ENCODE measurements at places on chromosomes 16 and 17.

- DNase-seq, result no peak
These were observed 371.5 kb downstream of the SEC14L1 start for GRCh38 chr17:77512062-77512946.

- DNase-seq, result no peak
These were observed 215.9 kb downstream of the RPTOR start for GRCh38 chr17:80760511-80760911.

GRCh38 chr16:82761858-82762257, 135.1 kb downstream of the CDH13 start:
- DNase-seq, result no peak

DNA sequence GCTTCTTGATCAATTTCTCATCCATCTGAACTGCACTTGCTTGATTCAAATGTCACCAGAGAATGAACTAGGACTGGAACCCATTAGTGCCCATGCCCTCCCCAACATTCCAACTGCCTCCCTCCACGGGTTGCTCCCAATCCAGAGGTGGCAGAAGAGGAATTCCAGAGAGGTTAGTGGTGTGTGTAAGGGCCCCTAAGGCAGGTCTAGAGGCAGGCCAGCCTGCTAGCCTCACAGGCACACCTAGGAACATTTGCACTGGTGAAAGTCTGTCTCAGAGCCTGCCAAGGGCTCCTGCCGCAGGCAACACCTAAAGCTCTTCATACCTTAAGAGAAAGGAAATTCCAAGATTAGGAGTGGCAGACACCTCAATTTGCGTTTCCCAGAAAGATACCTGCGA, 21.2 kb upstream of the CMTM4 start:
- no peak for DNase-seq

GRCh38 chr17:68790492-68790891, 164.7 kb downstream of the ABCA8 start:
- DNase-seq, result no peak

- DNase-seq, result no peak
These were observed 53.6 kb upstream of the ZC3H18 start for GRCh38 chr16:88516601-88517061.

- DNase-seq, result peak; percentile 94
These were observed at the start of gene WSB1 for GRCh38 chr17:27293898-27294688. Gene WSB1 (plus strand): TSS chr17:27294114. CDS start chr17:27294396, 282 bp downstream.

GRCh38 chr16:53414381-53414780, 19.9 kb upstream of the RBL2 start:
- no peak for DNase-seq

GRCh38 chr17:27578718-27579085, 52.3 kb upstream of the LGALS9 start:
- no peak for DNase-seq

GRCh38 chr16:17770104-17770503, 299.3 kb upstream of the XYLT1 start:
- DNase-seq, result no peak

GRCh38 chr16:76583945-76584344, 306.7 kb downstream of the CNTNAP4 start:
- DNase-seq, result no peak

GRCh38 chr16:64638766-64639165, 483.1 kb downstream of the CDH11 start:
- DNase-seq, result no peak

GRCh38 chr17:22268214-22268911, 576.0 kb downstream of the KCNJ18 start:
- DNase-seq, result no peak

GRCh38 chr17:31556969-31557645, 165.6 kb downstream of the RAB11FIP4 start:
- no peak for DNase-seq

DNA sequence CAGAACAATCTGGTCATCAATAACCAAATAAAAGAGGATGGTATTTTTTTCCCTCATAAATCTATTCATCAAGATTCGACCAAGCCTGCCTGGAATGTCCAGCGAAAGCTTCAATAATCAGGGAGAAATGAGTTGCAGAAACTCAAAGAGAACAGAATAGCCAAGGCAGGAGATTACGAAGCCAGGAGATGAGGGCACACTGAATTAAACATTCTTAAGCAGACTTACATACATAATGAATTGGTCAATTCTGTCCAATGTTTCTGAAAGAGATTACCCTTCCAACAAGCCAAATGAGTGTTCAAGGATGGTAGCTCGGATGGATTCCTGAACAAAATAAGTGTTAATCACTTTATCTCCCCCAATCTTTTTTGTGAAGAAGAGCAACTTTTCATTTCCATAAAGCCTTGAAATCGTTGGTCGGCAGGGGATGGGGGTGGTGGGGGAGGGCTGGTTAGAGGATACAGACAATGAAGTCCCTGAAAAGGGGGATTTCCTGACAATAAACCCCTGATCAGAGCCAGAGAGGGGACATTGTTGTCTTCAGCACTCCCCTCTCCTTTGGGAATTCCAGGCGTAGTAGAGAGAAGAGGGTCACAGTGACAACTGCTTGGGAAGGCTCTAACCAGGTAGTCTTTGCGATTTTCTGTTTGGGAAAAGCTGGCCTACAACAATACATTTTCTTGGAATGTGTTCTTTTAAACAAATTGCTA, 20.7 kb downstream of the TOX3 start:
- DNase-seq, result no peak

DNA sequence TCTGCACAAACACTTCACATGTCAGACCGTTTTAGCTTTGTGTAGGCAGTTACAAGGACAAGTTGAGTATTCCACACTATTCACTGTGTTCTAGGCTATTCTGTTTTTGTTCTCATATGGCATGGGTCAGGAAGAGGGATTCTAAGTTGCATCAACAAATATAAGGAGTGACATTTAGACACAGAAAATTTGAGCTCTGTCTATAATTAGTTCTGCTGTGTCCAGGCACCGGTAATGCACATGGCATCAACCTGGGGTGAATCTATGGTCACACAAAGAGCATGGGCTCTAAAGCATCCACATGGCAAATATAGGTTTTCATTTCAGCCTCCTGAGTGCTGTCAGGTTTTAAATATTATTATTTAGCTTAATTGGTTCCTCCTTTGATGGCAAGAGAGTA, 130.4 kb upstream of the PMFBP1 start:
- no peak for DNase-seq

DNA sequence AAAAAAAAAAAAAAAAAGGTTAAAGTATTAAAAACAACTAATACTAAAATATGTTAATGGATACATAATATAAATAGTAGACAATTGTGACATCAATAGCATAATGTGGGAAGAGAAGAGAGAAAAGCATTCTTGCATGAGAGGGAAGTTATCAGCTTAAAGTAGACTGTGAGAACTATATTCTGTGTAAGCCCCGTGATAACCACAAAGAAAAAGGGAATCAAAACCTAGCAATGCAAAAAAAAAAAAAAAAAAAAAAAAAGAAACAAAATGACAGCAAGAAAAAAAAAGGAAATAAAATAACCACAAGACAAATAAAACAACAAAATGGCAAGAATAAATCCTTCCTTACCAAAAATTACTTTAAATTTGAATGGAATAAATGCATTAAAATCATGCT, 39.8 kb upstream of the MYLK3 start:
- no peak for DNase-seq

- peak; percentile 57 for DNase-seq
These were observed 15.8 kb downstream of the SLC7A5 start for GRCh38 chr16:87853411-87854052.

DNA sequence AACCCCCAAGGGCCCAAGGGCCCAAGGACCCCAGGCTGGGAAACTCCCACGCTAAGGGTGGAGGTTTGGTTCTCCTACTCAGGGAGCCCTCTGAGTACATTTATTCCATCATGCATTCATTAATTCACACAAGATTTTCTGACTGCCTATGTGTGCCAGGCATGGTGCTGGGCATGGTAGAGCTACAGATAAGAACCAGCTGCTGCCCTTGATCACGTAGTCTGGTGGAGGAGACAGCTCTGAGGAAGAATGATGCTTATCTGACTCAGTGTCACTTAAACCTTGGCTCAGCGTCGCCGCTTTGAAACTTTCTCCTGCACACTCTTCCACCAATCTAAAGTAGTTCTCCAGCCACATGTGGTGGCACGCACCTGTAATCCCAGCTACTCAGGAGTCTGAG, 3.6 kb upstream of the ARL4D start:
- no peak for DNase-seq

DNA sequence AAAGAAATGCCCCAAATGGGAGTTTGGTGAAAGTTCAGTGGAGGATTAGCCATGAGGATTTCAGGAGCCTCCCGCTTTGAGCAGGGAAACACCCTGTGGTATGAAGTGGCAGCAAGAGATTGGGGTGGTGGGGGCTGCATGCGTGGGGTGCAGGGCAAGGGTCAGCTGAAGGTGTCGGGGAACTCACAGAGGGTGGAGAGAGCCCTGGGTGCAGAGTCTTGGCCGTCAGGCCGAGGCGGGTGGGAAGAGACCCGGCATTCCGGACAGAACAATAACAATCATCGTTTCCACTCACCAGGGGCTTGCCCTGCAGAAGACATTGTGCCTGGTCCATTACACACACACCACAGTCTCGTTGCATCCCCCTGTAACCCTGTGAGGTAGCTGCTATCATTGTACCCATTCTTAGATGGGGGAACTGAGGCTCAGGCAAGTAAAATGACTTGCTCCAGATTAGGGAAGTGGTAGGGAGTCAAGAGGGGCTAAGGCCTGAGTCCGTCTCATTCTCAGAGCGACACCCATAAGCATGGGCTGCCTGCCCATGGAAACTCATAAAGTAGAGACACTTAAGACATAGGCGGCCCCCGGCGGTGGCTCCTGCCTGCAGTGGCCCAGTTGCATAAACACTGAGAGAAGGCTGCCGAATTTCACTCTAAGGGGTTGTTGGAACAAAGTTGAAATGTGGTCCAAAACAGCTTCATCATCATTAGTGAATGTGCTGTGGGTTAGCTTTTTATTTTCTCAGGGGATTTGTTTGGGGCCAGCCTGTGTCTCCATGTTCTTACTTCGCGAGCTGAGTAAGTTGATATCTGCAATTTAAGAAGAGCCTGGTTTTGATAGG, 93.3 kb downstream of the CMIP start:
- DNase-seq, result no peak

- DNase-seq, result no peak
These were observed 40.7 kb downstream of the BRIP1 start for GRCh38 chr17:61822326-61823285.

DNA sequence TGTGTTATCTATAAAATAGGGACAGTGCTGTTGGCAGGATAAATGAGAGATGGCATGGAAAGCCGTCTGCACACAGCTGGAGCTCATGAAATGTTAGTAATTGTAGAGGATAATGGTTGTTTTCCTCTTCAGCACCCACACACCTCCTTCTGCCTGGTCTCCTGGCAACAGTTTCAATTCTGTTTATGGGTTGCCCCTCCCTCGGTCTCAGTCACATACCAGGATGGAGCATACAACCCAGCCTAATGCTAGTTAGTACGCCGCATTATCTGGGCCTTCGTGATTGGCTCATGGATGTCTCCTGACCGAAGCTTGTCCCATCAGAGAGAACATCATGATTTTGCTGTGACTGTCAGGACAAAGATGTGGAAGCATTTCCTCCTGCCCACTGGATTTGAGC, 126.2 kb upstream of the WSCD1 start:
- no peak for DNase-seq

- no peak for DNase-seq
These were observed 12.8 kb upstream of the NGFR start for GRCh38 chr17:49482144-49482817.

DNA sequence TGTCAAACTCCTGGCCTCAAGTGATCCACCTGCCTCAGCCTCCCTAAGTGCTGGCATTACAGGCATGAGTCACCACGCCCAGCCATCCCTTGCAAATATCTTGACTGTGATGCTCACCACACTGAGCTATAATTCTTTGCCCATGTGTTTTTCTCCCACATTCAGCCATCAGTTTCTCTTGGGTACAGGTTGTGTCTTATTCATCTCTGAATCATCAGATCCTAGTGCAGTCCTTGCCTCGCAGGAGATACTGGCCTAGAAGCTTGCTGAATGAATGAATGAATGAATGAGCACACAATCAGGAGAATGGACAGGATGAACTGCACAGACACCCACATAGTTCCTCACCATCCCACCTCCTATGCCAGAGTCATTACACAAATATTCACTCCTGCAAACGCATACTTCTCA, 24.4 kb upstream of the ETV4 start:
- DNase-seq, result no peak

GRCh38 chr17:10295728-10296343, 77.0 kb downstream of the MYH13 start:
- DNase-seq, result no peak

- DNase-seq, result no peak
These were observed 15.5 kb upstream of the TIMP2 start for GRCh38 chr17:78940708-78941107.

DNA sequence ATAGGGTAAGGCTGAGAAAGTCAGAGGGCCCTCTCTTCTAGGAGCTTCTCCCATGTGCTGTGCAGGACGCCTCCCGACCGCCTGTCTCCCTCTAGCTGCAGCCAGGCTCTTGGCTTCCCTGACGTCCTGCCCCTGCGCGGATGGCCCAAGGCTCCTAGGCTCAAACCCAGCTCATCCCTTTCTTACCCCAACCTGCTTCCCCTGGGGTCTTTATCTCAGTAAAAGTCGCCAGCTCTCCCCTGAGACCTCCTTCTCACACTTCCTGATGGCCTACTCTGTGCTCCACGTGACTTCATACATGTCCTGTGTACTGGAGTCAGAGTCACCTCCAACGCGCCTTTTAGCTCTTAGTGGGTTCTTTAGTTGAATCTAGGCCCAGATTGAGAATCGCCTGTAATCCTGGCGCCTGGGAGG, 1.1 kb upstream of the ZNF747 start:
- DNase-seq, result peak; percentile 54

DNA sequence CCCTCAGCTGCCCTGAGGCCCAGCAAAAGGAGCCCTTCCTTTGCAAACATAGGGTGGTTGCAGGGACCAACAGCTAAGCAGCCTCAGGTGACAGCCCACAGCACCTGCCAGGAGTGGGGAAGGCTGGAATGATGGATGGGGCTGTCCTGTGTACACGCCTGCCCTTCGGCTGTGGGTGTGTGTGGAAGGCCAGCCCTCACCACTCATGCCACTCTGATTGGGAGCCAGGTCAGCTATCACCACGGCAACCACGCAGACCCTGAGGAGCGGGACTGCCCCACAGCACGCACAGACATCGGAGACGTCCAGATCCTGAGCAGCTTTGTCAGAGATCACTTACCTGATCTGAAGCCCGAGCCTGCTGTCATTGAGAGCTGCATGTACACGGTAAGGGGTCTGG, 11.9 kb downstream of the PIPOX start:
- no peak for DNase-seq

GRCh38 chr17:41718287-41718645, 6.1 kb downstream of the GAST start:
- no peak for DNase-seq

All from stimulated activated naive CD4-positive, alpha-beta T cell (primary cell).